ENCODE measurements at places on chromosomes 16 and 17.
A peak's percentile ranks its signal among the peaks of the same experiment; 100 is the strongest.

GRCh38 chr16:66007717-66008116 lies 358.8 kb upstream of the CDH5 start:
- DNase-seq = no peak

DNA sequence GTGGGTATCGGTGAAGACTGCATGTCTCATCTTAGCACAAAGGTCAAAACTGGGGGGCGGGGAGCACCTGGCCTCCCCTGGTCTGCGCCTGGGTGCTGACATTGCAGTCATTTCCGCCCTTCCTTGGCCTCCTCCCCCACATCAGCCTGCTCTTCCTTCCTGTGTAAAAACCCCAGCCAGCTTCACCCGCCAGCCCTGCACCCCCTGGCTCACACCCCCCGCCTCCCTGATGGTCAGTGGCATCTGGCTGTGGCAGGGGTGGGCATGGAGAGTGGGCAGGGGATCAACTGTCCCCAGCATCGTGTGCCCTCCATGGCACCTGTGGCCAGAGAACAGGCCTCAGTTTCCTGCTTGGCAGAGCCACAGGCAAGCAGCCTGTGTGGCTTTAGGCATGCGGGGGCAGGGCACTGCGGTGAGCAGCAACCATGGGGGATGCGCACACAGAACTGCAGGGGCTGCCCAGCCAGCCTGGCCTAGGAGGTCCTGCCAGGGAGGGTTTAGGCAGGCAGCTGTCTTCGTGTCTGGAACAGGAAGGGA lies 26.5 kb upstream of the LASP1NB start:
- DNase-seq = no peak

DNA sequence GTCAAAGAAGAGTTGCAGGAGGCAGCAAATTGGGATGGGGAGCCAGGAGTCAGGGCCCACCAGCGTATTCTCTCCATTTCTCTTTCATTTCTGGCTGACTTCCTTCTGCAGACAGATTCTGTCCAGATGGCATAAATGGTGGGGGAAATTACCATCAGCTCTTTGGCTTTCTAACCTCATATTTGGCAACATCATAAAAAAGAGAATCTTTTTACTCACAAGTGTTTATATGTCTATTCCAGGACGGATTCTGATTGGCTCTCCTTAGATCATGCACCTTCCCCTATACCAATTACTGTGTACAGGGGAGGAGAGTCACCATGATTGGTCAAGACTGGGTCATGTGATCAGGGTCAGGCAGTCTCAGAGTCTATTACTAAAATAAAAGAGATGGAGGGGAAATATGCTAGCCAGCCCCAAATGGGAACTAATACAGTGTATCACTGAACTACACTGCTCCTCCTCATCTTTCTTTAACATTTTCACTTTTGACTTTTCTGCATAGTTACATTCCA lies 537.1 kb upstream of the EEF2KMT start:
- DNase-seq = no peak

DNA sequence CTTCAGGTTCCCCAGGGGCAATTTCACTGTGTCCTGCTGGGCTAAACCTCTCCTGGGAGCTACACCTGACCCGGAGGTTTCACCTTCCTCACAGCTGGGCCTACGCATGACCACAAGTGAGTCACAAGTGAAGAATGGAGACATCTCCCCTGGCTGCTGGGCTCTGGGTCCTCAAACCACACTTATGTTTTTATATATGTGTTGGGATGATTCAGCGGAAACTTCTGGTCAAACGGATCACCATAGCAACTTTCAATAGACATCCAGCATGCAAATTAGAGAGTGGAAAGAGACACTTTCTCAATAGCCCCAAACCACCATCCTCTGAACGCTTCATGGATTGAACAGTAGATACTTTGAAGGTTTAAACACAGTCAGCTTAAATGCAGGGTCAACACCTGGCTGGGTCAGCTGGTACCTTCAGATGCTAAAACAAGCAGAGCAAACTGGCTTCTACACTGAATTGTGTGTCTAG lies 28.0 kb upstream of the MAF start:
- no peak for DNase-seq

DNA sequence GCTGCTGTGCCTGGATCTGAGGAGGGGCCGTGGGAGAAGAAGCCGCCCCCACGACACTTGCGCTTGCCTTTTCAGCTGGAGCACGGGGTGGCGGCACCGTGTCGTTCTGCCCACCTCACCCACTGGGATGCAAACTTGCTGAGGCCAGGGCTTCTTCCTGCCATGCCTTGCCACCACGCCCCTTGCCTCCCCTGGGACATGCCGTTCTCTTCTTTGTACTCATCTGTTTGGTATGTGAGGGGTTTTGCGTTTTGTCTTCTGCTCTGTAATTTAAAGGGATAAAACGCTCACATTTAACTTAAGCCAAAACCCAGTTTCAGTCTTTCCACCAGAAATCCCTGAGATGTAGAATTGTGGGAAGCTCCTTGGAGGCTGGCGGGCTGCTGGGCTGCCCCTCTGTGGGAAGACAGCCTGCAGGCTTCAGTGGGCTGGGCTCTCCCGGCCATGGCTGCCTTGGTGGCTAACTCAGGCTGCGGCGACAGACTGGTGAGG lies 180.2 kb downstream of the RPTOR start:
- no peak for DNase-seq

DNA sequence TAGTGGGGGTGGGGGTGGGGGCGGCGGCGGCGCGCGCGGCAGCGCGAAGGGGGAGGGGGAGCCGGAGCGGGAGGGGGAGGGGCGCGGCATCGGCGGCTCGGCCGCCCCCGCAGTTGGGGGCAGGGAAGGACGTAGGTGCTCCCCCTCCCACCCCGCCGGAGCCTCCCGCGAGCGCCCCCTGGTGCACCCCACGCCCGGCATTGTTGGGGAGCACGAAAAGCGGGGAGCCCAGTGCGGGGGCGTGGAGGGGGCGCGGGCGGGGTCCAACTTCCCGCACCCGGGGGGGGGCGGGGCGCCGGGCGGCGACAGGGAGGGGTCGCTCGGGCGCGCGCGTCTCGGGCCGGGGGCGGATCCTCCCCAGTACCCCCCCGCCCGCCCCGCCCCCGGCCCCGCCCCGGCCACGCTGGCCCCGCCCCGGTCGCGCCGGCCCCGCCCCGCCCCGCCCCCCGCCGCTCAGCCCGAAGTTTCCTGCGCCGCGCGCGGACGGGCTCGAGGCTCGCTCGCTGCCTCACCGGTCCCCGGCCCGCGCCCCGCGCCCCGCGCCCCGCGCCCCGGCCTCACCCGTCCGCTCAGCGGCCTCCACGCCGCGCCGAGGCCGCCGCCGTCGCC lies at the start of gene CACNA1H:
Gene CACNA1H (plus strand): TSS at position 456 of the 609 bp plus-strand sequence. CDS start 632 bp downstream, outside the sequence.
- DNase-seq = no peak

- no peak for DNase-seq
Observed at GRCh38 chr17:38732376-38733281, 2.5 kb downstream of the CISD3 start.

- no peak for DNase-seq
Observed at GRCh38 chr17:73091770-73092522, 542 bp downstream of the SLC39A11 start.

- DNase-seq = no peak
Observed at GRCh38 chr16:10806698-10807097, 11.9 kb downstream of the TVP23A start.

GRCh38 chr16:76226011-76226410 lies 51.2 kb upstream of the CNTNAP4 start:
- DNase-seq = no peak

GRCh38 chr17:5536866-5537650 lies 47.3 kb downstream of the NLRP1 start:
- DNase-seq = no peak

GRCh38 chr17:57341611-57342540 lies 85.6 kb downstream of the MSI2 start:
- DNase-seq = no peak

- no peak for DNase-seq
Observed at GRCh38 chr16:62755938-62756337, 719.7 kb upstream of the CDH8 start.

- no peak for DNase-seq
Observed at GRCh38 chr17:76124582-76125390, 16.3 kb downstream of the FOXJ1 start.

- no peak for DNase-seq
Observed at GRCh38 chr16:12672986-12673385, 130.7 kb downstream of the CPPED1 start.

- no peak for DNase-seq
Observed at GRCh38 chr16:69932228-69932627, 18.9 kb upstream of the CLEC18A start.

DNA sequence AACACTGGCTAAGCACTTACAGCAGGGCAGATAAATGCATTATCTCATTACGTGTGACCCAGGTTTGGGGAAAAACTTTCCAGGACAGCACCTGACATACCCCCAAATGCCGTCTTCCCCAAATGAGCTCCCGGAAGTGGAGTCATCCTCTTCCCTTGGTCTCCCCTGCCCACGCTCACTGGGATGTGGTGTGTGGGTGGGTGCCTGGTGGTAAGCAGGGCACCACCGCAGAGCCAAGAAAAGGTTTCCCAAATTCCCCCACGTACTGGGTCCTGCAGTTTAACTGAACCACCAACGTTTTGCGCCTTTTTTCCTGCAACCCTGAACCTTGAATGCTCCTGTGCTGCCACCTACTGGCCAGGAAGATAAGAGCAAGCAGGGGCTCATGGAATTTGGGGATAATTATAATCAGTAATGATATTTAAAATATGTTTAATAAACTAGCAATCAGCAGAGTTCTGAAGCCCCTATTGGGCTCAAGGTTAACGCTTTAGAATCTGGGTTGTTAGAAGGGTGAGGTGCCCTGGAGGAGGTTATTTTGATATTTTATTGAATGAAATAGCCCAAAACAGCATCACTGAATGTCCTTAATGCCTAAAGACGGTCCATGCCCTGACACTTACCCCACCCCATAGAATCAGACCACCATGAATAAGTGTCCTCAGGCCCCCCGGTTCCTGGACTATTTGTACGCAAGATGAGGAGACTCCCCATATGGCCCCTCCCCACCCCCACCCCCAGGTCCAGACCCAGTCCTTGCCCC lies 8.0 kb downstream of the SPPL2C start:
- DNase-seq = peak; percentile 0

GRCh38 chr17:42079541-42079940 lies 18.7 kb downstream of the ZNF385C start:
- no peak for DNase-seq

DNA sequence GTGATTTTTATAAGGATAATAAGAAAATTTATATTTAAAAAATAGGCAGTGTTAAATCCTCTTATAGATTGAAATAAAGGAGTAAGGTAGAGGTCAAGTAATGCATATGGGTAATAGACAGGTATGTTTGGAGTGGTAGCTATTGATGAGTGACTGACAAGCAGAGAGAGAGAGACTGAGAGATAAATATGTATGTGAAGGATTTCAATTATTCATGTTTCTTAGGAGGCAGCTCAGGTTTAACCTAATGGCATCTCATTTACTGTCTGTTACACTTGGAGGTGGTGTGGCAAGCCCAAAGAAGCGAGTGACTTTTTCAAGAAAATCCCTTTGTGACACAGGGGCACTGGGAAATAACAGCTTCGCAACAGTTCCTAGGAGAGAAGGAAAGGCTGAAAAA lies 120.2 kb downstream of the KIF2B start:
- no peak for DNase-seq

DNA sequence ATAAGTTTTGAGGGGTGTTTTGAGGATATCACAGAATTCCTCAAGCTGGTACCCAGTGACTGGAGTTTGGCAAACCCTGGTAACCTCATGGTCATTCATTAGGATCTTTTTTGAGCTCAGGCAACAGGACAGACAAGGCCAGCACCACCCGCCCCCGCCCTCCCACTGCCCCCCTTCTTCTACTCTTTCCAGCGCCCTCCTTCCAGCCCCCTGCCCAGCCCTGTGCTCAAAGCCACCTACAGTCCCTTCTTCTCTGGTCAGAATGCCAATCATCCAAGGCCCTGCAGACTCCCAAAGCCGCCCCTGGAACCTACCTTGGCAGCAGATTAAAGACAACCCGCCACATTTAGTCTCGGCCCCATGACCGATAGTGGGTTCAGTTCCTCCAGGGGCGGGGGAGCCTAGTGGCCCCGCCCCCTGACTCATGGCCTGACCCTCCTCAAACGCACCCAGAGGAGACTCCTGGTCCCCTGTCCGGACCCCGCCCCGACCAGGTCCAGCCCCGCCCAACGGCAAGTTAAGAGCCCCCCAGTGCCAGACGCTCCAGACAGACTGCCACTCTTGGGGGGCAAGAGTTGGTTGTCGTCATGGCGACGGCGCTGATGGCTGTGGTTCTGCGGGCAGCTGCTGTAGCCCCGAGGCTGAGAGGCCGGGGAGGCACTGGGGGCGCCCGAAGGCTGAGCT lies at the start of gene NAGS:
Gene NAGS (plus strand): TSS at position 546 of the 684 bp plus-strand sequence. CDS start 42 bp downstream, at position 588.
- no peak for DNase-seq

- DNase-seq = no peak
Observed at GRCh38 chr16:1645914-1646525, 32.1 kb upstream of the JPT2 start.

- DNase-seq = no peak
Observed at GRCh38 chr17:33560165-33560564, 267.1 kb upstream of the ASIC2 start.

DNA sequence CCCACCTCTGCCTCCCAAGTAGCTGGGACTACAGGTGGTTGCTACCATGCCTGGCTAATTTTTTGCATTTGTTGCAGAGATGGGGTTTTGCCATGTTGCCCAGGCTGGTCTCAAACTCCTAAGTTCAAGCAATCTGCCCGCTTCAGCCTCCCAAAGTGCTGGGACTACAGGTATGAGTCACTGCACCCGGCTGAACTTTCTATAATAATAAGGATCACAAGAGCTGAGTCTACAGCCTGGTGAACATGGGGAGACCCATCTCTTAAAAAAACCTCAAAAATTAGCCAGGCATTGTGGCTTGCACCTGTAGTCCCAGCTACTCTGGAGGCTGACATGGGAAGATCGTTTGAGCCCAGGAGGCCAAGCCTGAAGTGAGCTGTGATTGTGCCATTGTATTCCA lies 53.5 kb downstream of the WDR59 start:
- DNase-seq = no peak

GRCh38 chr17:72022328-72023275 lies 98.2 kb upstream of the SOX9 start:
- no peak for DNase-seq

DNA sequence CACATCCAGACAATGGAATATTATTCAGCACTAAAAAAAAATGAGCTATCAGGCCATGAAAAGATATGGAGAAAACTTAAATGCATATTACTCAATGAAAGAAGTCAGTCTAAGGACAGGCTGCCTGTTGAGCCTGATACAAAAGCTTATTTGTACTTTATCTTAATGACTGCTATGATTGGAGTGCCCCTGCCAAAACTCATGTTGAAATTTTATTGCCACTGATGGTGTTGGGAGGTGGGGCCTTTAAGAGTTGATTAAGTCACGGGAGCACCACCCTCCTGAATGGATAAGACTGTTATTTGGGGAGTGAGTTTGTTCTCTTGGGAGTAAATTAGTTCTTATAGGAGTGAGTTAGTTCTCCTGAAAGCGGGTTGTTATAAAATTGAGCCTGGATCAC lies 9.9 kb downstream of the C17orf67 start:
- DNase-seq = no peak

- DNase-seq = no peak
Observed at GRCh38 chr16:88711750-88712340, 5.5 kb downstream of the CTU2 start.

DNA sequence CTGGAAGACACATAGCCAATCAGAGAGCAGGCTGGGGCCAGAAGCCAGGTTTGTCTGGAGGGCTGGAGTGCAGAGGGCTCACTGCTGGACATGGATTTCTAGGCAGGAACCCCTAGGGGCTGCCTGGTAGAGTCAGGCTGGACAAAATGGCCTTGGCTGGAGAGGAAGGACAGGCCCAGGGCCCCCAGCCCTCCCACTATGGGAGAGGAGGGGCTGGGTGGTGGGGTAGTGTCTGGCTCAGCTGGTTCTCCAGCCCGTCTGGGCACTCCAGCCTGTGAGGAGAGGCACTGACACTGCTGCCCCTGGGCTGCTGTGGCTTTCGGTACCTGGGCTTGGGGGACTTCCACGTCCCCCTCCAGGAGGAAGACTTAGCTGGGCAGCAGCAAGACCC lies 21.7 kb upstream of the DOK4 start:
- DNase-seq = no peak
